ENCODE measurements at places on chromosomes 5 and 9. TPM values are rescaled to one million over a fixed set of nuclear protein-coding genes. Genes with fewer than 3 reads are reported as not detected.

- no peaks in the 10 kb centered on the region for H3K27me3 ChIP-seq
- H3K4me3 ChIP-seq, result no peak overlapping the region
- no peak for DNase-seq
- H3K4me1 ChIP-seq, result no peaks in the 10 kb centered on the region
- no peaks in the 10 kb centered on the region for H3K36me3 ChIP-seq
Measured at GRCh38 chr5:2763533-2763794, 12.0 kb upstream of the IRX2 start.

DNA sequence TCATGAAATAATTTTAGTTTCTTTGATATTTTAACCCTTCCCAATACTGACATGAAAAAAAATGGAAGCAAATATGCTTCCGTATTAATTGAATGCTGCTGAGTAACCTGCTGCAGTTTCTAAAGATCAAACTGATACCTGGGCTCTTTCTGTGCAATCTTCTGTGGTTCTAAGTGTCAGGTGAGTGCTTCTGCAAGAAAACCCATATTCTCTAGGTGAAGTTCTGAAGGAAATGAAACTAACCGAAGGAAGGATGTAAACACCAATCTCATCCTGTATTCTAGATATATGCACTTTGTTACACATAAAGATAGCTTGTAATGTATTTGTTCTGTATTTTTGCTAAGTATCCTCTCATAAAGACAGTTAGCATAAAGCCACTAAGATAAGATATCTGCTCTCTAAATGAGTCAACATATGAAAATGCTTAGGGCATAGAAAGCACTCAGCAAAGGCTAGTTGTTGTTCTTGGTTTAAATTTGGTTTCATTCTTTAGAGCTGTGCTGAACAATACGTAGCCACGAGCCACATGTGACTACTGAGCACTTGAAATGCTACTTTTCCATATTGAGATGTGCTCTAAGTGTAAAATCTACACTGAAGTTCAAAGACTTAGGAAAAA is 52.0 kb downstream of the ITGA2 start:
- no peaks in the 10 kb centered on the region for H3K36me3 ChIP-seq
- no peak for DNase-seq
- no peak overlapping the region for H3K4me3 ChIP-seq
- no peaks in the 10 kb centered on the region for H3K27me3 ChIP-seq

GRCh38 chr9:130638284-130639123 is 25.9 kb upstream of the PRDM12 start:
- H3K36me3 ChIP-seq, result no peaks in the 10 kb centered on the region
- no peak overlapping the region for H3K27ac ChIP-seq
- no peaks in the 10 kb centered on the region for H3K4me1 ChIP-seq
- no peak for DNase-seq
- no peak overlapping the region for H3K4me3 ChIP-seq

Gene GFPT2
- 23.6 TPM for total RNA-seq

All from uterus (tissue), 4 donors.